Activated T-cell treated with anti-CD3 and anti-CD28 coated beads, Interleukin-2, amount 50 U/mL, for 72 hours (primary cell): ENCODE measurements at places on chromosomes 7 and 10. TPM values are rescaled to one million over a fixed set of nuclear protein-coding genes. Genes with fewer than 3 reads are reported as not detected.
A peak's percentile ranks its signal among the peaks of the same experiment; 100 is the strongest.

The TRIL gene
- not detected for total RNA-seq

The GALNT17 gene
- total RNA-seq: not detected

The NACAD gene
- total RNA-seq: 0.36 TPM

The SNX10 gene
- total RNA-seq: 37.4 TPM

The SEMA3C gene
- not detected for total RNA-seq

The CRYGN gene
- total RNA-seq: 0.35 TPM

DNA sequence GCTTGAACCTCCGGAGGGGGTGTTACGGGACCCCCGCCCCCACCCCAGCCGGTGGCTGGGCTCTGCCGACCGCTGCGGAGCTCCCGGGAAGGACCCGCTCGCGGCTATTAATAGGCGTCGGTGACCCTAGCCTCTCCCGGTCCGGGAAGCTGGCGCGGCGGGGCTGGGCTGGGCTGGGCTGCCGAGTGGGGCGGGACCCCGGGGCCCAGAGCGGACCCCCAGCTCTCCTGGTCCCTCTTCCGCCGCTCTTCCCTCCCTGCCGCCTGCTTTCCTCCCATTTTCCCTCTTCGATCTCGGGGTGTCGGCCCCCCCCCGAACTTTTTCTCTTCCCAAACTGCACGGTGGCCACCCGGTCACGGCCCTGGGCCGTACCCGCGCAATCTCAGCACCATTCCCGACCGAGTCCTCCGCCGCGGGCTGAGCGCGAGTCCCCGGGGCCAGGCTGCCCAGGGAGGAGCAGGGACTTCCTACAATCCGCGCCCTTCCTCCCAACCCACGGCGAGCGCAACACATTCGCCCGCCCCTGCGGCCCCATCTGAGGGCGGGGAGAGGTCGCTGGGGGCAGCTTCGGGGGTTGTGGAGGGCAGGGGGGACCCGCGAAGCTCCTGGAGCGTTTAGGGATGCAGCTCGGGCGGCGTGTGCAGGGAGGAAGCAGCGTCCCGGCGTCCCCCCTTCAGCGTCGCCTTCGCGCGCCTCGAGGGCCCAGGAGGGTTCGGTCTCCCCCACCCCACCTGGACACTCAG is 3.1 kb upstream of the ELFN1 start:
- DNase-seq: no peak
- H3K4me1 ChIP-seq: peaks cover 5% of the 10 kb centered on the region
- peak overlapping the region; percentile 86 for H3K4me3 ChIP-seq
- no peaks in the 10 kb centered on the region for H3K36me3 ChIP-seq
- no peak overlapping the region for H3K27ac ChIP-seq
- peaks cover 40% of the 10 kb centered on the region for H3K27me3 ChIP-seq

DNA sequence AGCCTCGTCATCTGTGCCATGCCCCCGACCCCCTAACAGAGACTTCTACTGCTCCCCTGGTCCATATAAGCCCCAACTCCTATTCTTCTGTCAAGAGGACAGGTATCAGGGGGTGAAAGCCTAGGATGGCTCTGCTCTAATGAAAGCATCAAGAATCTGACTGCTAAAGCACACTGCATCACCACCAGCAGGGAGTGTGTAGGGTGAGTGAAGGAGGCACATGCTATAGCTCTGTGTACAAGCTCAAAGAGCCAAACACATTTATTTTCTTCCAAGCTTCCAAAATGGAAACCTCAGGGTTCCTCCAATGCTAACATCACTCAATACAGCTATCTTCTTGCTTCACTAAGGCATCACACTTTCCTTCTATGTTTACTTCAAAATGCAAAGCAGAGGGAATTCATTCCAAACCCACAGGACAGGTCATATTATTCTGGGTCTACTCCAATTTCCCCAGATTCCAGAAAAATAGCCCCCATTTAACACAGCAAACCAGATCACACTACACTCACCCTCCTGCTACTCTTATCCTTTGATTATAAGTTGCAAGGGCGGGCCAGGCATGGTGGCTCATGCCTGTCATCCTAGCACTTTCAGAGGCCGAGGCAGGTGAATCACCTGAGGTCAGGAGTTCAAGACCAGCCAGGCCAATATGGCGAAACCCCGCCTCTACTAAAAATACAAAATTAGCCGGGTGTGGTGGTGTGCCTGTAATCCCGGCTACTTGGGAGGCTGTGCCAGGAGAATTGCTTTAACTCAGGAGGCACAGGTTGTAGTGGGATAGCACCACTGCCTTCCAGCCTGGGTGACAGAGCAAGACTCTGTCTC is 36.6 kb downstream of the RHEB start:
- peaks cover 26% of the 10 kb centered on the region for H3K4me1 ChIP-seq
- no peak for DNase-seq
- H3K4me3 ChIP-seq: no peak overlapping the region
- H3K27me3 ChIP-seq: no peaks in the 10 kb centered on the region
- peaks cover 9% of the 10 kb centered on the region for H3K36me3 ChIP-seq

- DNase-seq: no peak
- no peak overlapping the region for H3K4me3 ChIP-seq
- no peaks in the 10 kb centered on the region for H3K4me1 ChIP-seq
- no peaks in the 10 kb centered on the region for H3K27me3 ChIP-seq
- H3K27ac ChIP-seq: no peak overlapping the region
Measured at GRCh38 chr7:26618449-26618848, 245.9 kb downstream of the SKAP2 start.

DNA sequence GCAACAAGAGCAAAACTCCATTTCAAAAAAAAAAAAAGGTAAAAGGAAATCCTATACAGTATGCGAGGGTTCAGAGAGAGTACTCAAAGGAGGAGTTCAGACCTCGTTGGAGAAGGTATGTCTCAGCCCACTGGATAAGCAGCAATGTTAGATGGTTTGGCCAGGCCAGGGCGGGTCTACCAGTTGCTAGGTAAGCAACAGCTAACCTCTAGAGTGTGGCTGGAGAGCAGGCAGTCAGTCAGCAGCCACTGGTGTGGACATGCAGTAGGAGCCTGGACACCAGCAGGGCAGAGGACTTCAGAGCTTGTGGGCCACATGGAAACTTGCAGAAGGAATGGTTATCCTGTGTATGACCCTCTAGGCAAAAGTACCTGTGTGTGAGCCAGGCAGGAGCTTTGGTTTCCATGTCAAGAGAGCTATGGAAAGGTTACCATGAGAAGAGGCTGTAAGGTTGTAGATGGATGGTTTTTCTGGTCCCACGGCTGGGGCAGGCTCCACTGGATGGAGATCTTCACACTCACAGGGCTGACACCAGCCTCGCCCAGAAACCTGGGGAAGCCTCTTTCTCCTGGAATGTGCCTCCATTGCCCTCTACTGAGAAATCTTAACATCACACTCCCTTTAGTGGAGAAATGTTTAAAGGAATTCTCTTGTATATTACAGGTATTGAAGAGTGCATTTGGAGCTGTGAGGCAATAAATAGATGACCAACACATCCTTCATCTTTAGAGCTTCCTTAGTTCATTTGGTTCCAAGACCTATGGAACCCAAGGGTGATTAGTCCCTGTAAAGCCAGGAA is 63.6 kb downstream of the CCDC186 start:
- H3K4me1 ChIP-seq: no peaks in the 10 kb centered on the region
- DNase-seq: no peak
- peaks cover 12% of the 10 kb centered on the region for H3K27me3 ChIP-seq
- no peaks in the 10 kb centered on the region for H3K36me3 ChIP-seq

DNA sequence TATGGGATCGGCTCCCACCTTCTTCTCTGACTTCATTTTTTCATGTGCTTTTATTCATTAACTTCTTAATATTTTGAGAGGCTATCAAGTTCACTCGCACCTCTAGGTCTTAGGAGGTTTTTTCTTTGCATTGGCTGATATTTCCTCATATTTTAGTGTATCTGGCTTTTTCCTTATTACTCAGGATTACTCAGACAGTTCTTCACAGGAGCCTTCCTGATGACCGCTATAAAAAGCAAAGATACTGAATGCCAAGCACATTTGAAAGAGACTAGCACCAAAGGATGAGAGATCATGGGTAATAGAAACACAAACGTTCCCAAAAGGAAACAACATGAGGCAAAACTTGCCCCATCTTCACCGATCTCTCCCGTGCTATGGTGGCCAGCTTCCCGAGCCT is 409.2 kb upstream of the KLF6 start:
- H3K4me3 ChIP-seq: no peak overlapping the region
- no peak for DNase-seq
- no peaks in the 10 kb centered on the region for H3K27me3 ChIP-seq

DNA sequence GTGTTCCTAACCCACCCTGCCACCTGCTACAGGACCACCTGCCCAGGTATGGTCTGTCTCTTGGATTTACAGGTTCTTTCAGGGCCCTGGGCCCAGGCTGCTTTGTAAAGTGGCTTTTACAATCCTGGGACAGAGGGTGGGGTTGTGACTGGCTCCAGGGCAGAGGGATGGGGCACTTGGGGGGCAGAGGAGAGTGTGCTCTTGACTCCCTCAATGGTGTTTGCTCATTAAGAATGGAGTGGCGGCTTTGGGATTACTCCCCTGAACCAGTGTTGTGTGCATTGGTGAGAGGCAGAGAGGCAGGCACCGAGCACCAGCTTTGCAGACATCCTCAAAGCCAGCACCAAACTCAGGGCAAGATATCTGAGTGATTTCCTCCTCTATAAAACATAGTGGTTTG is 43.5 kb downstream of the VWA2 start:
- H3K4me1 ChIP-seq: no peaks in the 10 kb centered on the region
- no peak overlapping the region for H3K27ac ChIP-seq
- H3K4me3 ChIP-seq: no peak overlapping the region
- DNase-seq: no peak
- H3K36me3 ChIP-seq: no peaks in the 10 kb centered on the region
- H3K27me3 ChIP-seq: no peaks in the 10 kb centered on the region

DNA sequence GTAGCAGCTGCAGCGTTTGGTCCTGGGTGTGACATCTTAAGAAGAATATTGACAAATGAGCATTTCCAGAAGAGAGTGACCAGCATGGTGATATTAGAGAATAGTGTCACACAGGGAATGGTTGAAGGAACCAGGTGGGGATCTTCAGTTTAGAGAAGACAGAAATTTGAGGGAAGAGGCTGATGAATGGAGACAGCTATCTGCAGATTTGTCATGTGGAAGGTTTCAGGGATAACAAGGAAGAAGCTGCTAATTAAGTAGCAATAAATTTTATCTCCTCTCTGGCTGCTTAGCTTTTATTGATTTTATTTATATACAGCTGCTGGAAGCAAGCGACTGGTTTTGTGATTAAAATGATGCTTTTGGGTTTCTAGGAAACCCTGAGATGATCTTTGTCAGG is 26.0 kb downstream of the SDK1 start:
- no peak overlapping the region for H3K4me3 ChIP-seq
- no peaks in the 10 kb centered on the region for H3K36me3 ChIP-seq
- H3K4me1 ChIP-seq: no peaks in the 10 kb centered on the region

- H3K36me3 ChIP-seq: no peaks in the 10 kb centered on the region
- H3K4me3 ChIP-seq: no peak overlapping the region
- H3K27ac ChIP-seq: no peak overlapping the region
- H3K4me1 ChIP-seq: no peaks in the 10 kb centered on the region
Measured at GRCh38 chr10:5071411-5072198, 22.6 kb upstream of the AKR1C3 start.

DNA sequence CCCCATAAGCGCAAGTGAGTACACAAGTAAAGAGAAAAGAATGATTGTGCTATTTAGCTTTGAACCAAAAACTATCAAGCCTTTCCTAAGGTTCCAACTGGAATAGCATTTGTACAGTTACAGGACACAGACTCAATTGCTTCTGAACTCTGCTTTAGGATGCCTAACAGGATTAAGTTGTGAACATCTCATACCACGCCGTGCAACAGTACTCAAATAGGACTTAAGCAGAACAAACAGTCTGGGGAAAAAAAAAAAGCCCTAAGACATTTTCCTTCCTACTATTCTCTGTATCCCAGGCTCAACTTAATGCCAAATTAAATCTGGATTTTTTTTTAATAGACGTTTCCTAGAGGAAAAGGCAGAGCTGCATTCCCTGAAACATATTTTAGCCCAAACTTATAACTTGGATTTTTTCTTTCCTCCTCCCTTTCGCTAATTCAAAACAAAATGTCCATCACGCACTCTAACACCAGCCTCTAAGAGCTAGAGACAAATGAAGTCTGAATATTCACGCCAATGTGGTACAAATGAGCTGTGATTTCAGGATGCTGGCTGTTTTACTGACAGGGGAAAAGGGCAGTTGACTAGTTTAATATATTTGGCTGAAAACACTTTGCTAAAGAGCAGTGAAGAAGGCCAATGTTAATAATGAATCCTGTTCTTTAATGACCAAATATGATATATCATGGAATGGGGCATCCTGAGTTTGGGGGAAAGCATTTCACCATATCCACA is 68.6 kb downstream of the CALD1 start:
- H3K27ac ChIP-seq: no peak overlapping the region
- DNase-seq: no peak
- no peak overlapping the region for H3K4me3 ChIP-seq

- H3K27ac ChIP-seq: no peak overlapping the region
- DNase-seq: no peak
- H3K4me3 ChIP-seq: no peak overlapping the region
- H3K27me3 ChIP-seq: no peaks in the 10 kb centered on the region
- H3K36me3 ChIP-seq: peaks cover 1% of the 10 kb centered on the region
- H3K4me1 ChIP-seq: peaks cover 4% of the 10 kb centered on the region
Measured at GRCh38 chr7:37771342-37771741, 77.1 kb upstream of the NME8 start.

GRCh38 chr7:133026210-133026859 is 55.6 kb downstream of the CHCHD3 start:
- H3K36me3 ChIP-seq: peaks cover 9% of the 10 kb centered on the region
- DNase-seq: no peak
- no peak overlapping the region for H3K4me3 ChIP-seq
- H3K27me3 ChIP-seq: no peaks in the 10 kb centered on the region

GRCh38 chr10:19638182-19638895 is 177.9 kb upstream of the PLXDC2 start:
- H3K27me3 ChIP-seq: no peaks in the 10 kb centered on the region
- no peaks in the 10 kb centered on the region for H3K36me3 ChIP-seq
- H3K27ac ChIP-seq: peak overlapping the region; percentile 28
- no peaks in the 10 kb centered on the region for H3K4me1 ChIP-seq
- H3K4me3 ChIP-seq: no peak overlapping the region

DNA sequence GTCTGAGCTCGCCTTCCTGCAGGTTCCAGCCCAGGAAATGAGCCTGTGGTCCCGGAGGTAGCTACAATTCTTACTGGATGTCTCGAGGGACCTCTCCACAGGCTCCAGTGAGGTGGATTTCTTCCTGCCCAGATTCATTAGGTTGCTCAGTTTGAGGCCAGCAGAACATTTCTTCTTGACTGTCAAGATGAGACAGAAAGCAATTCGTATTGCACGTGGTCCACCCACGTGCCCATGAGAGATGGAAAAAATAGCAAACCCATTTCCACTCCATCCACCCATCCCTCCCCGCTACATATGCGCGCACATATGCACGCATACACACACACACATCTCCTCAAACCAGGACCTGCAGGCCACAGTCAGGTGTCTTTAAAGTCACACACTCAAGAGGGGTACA is 68.7 kb downstream of the VWA2 start:
- H3K4me1 ChIP-seq: peaks cover 23% of the 10 kb centered on the region
- peaks cover 6% of the 10 kb centered on the region for H3K27me3 ChIP-seq
- H3K4me3 ChIP-seq: no peak overlapping the region
- DNase-seq: no peak
